ENCODE measurements at places on chromosomes 2 and 18.
A peak's percentile ranks its signal among the peaks of the same experiment; 100 is the strongest.

- DNase-seq, result no peak
These were observed 64.8 kb upstream of the GALNT5 start for GRCh38 chr2:157192445-157193423.

GRCh38 chr2:11018651-11019185 is 107.0 kb downstream of the KCNF1 start:
- DNase-seq, result no peak

DNA sequence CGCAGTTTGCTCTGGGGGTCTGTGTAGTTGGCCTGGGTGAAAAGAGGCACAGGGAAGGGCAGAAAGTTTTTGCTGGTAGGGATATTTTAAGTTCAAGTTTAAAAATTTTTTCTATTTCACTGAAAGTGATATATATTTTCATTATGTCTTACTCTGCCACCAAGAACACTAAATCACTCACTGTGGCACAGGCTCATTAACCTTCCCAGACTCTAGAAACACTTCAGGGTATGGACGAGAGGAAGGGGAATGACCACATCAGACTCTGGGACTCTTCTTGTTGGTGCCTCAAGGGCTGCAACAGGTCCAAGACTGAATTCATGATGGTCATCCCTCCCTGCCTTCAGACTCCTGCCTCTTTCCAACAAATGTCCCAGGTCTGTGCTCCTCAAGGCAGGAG is 29.0 kb downstream of the INO80C start:
- no peak for DNase-seq

DNA sequence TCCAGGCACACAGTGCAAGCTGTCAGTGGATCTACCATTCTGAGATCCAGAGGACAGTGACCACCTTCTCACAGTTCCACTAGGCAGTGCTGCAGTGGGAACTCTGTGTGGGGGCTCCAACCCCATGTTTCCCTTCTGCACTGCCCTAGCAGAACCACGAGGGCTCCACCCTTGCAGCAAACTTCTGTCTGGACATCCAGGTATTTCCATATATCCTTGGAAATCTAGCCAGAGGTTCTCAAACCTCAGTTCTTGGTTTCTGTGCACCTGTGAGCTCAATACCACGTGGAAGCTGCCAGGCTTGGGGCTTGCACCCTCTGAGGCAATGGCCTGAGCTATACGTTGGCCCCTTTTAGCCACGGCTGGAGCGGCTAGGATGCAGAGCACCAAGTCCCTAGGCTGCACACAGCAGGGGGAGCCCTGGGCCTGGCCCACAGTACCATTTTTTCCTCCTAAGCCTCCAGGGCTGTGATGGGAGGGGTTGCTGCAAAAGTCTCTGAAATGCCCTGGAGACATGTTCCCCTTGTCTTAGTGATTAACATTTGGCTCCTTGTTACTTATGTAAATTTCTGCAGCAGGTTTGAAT is 77.5 kb downstream of the MAP4K3 start:
- no peak for DNase-seq

DNA sequence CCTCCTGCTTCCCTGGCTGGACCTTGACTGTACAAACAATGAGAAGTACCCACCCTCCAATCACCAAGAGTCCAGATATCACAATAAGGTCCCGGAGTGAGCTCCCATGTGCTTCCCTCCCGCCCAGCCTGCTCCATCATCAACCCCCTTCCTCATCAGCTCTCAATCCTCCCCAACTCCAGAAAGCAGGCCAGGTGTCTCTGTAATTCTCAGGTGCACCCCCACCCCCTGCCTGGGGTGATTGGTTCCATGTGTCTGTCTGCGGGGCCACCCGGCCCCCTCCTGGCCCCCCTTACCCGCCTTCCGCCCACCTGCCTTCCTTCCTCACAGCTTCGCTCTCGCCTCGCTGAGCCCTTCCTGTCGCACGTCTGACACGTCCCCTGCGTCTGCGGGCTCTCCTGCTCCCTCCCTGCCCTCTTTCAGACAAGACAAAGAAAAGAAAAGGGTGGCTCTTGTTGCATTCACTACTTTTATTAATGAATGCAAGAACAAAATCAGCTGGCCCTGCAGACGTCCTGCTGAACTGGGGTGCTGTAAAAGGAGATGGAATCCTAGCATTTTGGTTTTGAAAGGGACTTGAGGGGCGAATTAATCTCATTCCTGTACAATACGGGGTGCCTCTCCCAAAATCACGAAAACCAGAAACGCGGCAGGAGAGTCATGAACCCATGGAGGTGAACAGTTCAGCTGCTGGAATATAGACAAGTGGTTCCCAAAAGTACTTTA is 26.5 kb upstream of the IGFBP2 start:
- no peak for DNase-seq

GRCh38 chr18:64956465-64956864 is 794.3 kb upstream of the CDH7 start:
- DNase-seq, result no peak

DNA sequence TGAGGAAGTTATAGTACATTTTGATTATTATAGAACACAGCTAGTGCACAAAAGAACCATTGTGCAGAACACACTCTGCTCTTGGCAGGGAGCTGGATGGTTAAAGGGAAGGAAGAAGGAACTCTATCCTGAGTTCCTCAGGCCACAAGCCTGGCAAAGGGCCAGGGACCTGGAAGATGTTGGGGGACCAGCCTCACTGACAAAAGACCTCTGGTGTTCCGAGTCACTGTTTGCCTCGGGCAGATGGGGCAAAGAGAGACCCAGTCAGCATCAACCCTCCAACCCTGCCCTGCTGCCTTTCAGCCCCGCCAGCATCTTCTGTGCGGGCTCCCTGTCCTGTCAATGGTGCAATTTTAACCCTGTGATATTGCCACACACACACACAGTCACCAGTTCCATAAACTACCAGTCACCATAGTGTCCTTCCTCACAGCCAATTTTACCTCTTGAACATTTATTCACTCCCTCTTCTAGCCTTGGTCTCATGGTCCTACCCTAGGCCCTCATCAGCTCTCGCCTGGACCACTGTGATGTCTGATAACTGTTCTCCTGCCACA is 21.9 kb downstream of the NEMP2 start:
- DNase-seq, result peak; percentile 24

- DNase-seq, result no peak
These were observed 457.1 kb downstream of the PARD3B start for GRCh38 chr2:205002390-205002789.

DNA sequence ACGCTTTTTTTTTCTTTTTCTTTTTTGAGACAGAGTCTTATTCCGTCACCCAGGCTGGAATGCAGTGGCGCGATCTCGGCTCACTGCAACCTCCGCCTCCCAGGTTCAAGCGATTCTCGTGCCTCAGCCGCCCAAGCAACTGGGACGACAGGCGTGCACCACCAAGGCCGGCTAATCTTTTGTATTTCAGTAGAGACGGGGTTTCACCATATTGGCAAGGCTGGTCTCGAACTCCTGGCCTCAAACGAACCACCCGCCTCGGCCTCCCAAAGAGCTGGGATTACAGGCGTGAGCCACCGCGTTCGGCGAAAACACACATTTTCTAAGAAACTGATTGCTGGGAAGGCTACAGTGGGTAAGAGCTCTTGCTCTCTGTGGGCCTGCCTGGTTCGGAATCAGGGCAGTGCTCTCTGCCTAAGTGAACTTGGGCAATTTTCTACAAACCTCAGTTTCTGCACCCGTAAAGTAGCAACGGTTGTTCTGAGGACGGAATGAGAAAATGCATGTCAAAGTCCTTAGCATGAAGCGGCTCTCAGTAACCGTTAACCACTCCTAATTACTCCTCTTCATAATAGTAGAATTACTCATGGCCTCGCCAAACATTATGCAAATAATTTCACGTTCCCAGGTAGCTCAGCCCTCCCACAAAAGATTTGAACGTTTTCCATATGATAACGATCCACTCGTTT is 1.0 kb upstream of the PMAIP1 start:
- DNase-seq, result no peak

- DNase-seq, result no peak
These were observed 79.8 kb upstream of the PIK3C3 start for GRCh38 chr18:41875094-41875780.

DNA sequence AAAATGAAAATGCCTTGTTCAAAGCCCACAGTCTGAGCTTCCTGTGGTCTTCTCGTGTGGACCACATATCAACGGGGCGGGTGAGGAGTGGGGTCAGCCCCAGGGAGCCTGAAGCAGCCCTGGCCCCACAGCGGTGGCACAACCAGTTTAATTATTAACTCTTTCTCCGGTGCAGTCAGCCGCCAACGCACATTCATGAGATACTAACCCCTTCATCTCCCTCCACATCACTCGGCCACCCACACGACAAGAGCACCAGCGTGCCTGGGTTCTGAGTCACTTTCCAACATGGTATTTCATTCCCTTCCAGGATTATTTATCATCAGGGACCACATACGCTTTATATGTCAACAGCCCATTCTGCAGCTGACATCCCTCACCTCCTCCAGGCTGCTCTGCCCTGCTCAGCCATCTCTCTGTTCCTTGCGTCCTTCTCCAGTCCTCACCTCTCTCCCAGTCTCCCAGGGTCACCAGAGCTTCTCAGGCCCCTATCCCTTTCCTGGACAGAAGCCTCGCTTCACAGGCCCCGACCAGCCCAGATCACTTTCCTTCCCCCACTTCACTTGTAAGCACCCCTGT is 48.0 kb upstream of the ID2 start:
- DNase-seq, result no peak

- DNase-seq, result no peak
These were observed 24.2 kb downstream of the ICOS start for GRCh38 chr2:203960811-203961210.

- DNase-seq, result no peak
These were observed 36.7 kb upstream of the BMP10 start for GRCh38 chr2:68907920-68908253.

- no peak for DNase-seq
These were observed 224.9 kb downstream of the TWIST2 start for GRCh38 chr2:239072786-239073185.

- DNase-seq, result no peak
These were observed 852.6 kb downstream of the DPP10 start for GRCh38 chr2:115294999-115295398.

DNA sequence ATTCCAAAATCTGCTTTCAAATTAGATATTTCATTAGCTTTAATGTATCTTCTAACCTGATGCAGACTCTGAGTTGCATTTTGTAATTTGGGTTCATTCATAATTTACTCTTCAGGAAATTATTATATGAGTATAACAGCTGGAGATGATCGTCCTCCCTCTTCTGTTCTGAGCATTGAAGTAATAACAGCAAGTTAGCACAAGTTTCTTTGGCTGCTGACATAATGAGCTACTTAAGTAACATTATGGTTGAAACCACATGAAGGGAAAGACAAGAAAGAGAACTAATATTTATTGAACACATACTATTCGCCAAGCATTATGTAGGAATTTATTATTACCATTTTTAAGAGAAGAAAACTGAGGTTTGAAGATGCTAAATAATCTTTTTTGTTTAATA is 75.1 kb downstream of the CPO start:
- no peak for DNase-seq

DNA sequence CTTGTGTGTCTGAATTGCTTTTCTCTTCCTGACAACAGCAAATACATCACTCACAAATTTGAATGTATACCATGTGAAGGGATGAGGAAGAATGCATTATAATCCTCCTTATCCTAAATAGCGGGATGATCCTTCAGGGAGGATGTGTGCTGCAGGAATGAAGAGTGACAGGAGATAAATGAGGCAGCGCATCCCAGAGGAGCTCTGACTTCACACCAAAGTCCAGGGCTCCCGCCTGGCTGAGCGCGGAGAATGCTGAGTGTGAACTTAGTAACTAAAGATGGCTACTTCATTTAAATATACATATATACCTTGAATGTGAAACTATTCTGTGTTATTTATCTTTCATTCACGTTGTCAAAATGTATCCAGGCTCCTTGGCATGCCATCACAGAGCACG is 145.2 kb upstream of the TPO start:
- no peak for DNase-seq

GRCh38 chr18:46155641-46156051 is 51.5 kb downstream of the HAUS1 start:
- DNase-seq, result no peak

DNA sequence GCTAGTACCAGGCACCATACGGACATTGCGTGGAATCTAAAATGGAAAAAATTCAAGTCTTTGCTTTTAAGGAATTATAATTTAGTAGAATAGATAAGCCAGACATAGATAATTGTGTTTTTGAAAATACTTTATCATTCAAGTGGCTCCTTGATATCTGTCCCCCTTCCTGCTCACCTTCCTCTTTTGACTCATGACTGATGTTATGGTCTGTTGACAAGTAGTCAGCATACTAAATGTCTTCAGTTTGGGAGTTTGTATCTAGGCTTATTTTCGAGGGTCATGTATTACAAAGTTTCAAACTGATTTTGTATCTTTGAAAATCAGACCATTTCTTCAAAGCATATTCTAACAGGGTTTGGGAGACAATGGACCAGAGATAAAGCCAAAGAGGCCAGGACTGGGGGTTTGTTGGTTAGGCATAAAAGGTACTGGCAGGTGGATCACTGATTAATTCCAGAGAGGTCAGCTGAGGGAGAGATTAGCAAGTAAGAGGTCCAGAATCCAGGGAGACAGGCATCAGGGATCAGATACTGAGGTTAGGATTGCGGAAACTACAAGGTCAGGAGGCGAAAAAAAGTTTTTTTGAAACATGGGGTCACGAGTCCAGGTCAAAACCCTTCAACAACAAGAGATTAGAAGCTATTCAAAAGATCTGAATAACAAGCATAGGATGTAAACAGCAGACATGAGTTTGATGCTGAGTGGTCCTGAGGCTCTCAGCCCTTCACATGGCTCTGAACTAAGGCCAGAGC is 31.5 kb upstream of the KLHL14 start:
- no peak for DNase-seq

GRCh38 chr2:173076581-173077345 is 1.1 kb downstream of the MAP3K20 start:
- peak; percentile 85 for DNase-seq

DNA sequence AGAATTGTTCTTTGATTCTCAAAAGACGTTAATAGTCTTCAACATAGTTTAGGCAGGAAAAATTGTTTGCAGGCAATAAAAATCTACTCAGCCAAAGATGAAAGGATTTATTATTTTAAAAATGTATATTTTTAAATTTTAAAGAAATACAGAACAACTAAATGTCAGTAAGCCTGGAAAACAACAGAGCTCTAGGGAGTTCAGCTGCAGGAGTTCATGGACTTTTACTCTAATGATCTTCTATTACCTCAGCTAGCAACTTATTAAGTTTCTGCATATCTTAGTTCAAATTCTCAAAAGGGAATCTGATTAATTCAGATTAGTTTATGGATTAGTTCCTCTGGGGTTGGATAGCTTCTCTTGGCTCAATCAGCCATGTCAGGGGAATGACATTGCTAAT is 17.9 kb upstream of the XIRP2 start:
- DNase-seq, result no peak

- DNase-seq, result no peak
These were observed 30.5 kb downstream of the TCF7L1 start for GRCh38 chr2:85163675-85164074.

DNA sequence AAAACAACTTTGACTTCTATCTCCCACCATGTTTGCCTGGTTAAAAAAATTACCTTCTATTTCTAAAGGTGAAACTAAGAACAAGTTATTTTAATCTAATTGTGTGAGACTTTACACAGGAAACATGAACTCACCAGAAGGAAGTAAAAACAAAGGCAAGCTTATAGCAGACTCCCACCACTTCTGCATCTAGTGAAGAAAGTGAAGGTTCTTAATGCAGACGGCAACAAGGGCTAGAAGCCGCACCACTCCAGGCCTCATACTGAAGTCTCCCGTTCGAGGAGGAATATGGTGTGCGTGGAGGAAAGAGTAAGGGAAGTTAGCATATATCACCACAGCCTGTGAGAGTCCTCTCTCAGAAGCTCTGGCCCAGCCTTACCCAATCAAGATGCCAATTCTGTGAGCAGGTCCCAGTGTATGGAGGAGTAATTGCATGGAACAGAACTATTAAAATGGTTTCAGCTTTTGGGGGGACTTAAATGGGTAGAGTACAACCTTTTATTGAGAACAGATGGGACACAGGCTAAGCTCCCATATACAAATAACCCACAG is 958.7 kb downstream of the BCL11A start:
- DNase-seq, result peak; percentile 79
